GM12892 (cell line): ENCODE measurements at places on chromosomes 4 and X.

DNA sequence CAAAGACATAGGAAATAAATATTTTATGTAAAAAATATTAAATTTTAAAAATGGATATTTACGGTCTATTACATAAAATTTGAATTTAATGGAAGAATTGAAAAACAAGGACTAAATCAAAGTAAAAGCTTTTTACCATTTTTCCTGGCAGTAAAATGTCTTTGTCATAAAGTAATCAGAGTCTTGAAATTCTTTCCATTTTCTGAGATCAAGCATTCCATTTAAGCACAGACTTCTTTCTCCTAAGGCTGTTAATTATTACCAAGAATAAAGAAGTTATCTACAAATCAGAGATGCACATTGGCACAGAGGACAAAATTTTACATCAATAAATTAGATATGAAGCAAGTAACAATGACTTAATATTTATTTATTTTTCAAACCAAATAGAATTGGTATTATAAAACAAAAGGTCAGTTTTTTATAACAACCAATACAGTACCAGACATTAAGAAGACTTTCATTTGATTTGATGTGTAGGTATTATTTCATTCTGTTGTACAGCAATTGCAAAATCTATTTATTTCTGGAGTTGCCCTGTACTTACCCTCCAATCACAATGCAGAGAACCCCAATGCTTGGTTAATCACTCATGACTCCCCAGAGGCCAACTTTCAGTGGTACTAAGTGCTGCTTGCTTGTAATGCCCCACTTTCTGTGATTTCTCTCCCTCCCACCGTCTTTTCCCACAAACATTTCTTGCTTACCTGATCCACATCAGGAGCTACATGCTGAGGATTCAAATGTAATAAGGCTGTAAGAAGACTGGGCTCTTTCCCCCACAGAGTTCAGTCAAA, 254.6 kb downstream of the GASK1B start:
- no peak for DNase-seq

DNA sequence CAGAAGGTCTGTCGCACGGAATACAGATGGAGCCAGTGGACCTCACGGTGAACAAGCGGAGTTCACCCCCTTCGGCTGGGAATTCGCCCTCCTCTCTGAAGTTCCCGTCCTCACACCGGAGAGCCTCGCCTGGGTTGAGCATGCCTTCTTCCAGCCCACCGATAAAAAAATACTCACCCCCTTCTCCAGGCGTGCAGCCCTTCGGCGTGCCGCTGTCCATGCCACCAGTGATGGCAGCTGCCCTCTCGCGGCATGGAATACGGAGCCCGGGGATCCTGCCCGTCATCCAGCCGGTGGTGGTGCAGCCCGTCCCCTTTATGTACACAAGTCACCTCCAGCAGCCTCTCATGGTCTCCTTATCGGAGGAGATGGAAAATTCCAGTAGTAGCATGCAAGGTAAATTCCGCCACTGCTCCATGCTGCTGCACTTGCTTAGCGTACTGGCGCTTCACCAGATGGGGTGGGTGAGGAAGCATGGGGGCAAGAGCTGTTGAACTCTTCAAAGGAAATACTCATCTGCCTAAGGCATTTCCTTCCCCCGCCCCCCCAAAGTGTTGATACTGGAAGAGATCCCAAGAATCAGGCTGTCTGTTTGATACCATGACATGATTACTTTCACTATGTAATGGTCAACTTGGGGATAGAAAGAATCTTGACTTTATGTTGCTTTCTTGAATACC, 24.8 kb downstream of the KLF3 start:
- DNase-seq, result no peak

- DNase-seq, result no peak
Measured at GRCh38 chr4:17968721-17969120, 52.8 kb downstream of the LCORL start.

- no peak for DNase-seq
Measured at GRCh38 chr4:13484749-13485221, 645 bp upstream of the RAB28 start.

- peak; percentile 23 for DNase-seq
Measured at GRCh38 chr4:48490012-48490679, at the start of gene ZAR1. Gene ZAR1, plus strand, starts transcription at chr4:48490252. Its CDS starts 40 bp downstream, at chr4:48490292.

DNA sequence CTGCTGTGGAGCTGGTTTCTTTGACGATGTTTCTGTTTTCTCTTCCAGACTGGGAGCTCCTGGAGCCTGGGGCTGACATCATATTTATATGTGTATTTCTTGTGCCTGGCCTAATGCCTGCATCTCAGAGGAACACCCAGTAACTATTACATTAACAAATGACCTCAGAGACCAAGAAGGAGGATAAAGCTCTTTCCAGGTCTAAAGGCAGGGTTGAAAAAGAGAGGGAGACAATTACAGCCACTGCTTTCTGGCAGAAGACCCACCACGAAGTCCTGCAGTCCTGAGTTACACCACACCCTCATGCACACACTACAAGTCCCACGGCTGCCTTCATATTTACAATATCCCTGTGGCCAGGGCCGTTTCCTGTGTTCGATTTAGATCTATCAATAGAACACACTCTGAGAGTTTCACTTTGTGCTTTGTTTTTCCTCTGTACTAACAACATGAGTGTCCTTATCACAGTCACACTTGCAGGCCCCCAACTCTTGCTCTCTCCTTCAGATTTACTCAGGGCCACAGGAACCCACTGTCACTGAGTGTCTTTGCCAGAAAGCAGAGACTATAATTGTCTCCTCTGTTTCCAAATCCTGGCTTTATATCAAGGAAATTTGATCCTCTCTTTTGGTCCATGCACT, 535.5 kb downstream of the MID1IP1 start:
- DNase-seq, result no peak

DNA sequence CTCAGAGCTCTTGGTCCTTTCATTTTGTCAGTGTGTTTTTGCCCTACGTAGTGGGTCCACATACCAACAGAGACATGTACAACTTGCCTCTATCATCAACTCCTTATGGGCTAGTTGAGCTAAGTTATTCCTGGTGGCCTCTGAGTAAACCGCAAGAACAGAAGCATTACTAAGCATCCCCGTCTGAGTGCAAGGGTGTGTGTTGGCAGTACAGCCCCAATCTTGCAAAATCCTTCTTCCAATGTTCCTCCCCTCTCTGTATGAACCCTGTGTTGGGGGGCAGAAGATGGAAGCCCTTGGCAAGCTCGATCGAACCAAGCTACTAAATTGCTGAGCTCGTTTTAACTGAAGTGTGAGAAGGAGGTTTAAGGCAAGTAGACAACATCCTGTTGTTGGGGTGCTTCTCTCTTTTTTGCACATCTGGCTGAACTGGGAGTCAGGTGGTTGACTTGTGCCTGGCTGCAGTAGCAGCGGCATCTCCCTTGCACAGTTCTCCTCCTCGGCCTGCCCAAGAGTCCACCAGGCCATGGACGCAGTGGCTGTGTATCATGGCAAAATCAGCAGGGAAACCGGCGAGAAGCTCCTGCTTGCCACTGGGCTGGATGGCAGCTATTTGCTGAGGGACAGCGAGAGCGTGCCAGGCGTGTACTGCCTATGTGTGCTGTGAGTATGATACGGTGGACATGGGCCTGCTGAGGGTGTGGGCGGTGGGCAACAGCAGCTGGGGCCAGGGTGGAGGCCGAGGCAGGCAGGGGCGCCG, at the start of gene SH2D1A:
TSS of gene SH2D1A (plus strand) at position 447 of the 760 bp plus-strand sequence. CDS start at position 527, 80 bp downstream.
- no peak for DNase-seq
